ENCODE measurements at places on chromosomes 4 and X.

DNA sequence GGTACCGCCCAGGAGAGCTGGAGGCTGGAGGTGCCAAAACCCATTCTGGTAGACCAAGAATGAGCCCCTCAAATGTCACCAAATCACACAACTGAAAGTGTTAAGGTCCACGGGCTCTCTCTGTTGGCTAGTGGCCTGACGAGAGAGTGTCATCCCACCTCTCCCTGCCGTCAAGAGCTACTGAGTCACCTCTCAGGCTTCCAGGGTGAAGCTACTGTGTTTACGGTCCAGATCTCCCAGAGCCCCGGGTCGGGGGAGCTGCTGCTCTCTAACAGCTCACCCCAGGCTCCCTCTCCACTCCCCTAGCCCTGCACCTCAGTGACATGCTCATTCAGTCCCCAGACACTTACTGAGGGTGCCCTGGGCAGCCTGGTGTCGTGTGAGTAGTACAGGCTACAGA lies 59.2 kb downstream of the ADGRG2 start:
- DNase-seq, result no peak

DNA sequence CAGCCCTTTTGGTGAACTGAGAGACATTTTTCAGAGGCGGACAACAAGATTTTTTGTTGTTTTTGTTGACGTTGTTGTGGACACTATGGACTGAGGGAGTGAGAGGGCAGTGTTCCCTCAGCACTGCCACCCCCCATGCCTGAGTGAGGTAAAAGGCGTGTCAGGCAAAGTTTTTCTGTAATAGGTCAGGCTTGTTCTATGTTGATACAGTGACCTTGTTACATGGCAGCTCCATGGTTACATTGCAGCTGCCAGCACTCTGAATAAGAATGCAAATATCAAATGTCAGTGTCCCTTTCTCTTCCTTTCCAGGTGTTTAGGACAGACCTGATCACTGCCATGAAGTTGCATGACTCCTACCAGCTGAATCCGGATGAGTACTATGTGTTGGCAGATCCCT lies 36.6 kb downstream of the JADE1 start:
- no peak for DNase-seq

GRCh38 chr4:2159931-2160330 lies 82.0 kb downstream of the HAUS3 start:
- DNase-seq, result no peak

GRCh38 chr4:43766648-43767047 lies 682.0 kb downstream of the KCTD8 start:
- DNase-seq, result no peak

GRCh38 chrX:75096331-75096730 lies 59.8 kb downstream of the ABCB7 start:
- DNase-seq, result no peak

Measured in activated CD4-positive, alpha-beta T cell treated with anti-CD3 and anti-CD28 coated beads for 24 hours (primary cell).